Fibroblast of villous mesenchyme (primary cell): ENCODE measurements at places on chromosomes 7 and 10. TPM values are rescaled to one million over a fixed set of nuclear protein-coding genes. Genes with fewer than 3 reads are reported as not detected.
A peak's percentile ranks its signal among the peaks of the same experiment; 100 is the strongest.

GRCh38 chr7:107712025-107712424 lies 31.9 kb upstream of the CBLL1 start:
- no peak for DNase-seq

Gene DMBT1
- under 0.01 TPM in 1 of 2 replicates, not detected in the other for total RNA-seq

- DNase-seq, result peak; percentile 28
Measured at GRCh38 chr7:3682028-3682710, 381.1 kb downstream of the SDK1 start.

GRCh38 chr7:101563943-101564777 lies 64.9 kb downstream of the MYL10 start:
- no peak for DNase-seq

Gene SPDYE11
- total RNA-seq, result not detected in 2 replicates

GRCh38 chr10:43667761-43668386 lies 19.2 kb upstream of the ZNF32 start:
- no peak for DNase-seq

Gene CARD11
- under 0.01 TPM in 1 of 2 replicates, not detected in the other for total RNA-seq
